ENCODE measurements at places on chromosomes 16 and 17. TPM values are rescaled to one million over a fixed set of nuclear protein-coding genes. Genes with fewer than 3 reads are reported as not detected.

TGFB1I1 gene
- 14.9 TPM for total RNA-seq

C17orf78 gene
- total RNA-seq, result not detected

CTRB2 gene
- not detected for total RNA-seq

COL1A1 gene
- total RNA-seq, result 2.5 TPM

DNA sequence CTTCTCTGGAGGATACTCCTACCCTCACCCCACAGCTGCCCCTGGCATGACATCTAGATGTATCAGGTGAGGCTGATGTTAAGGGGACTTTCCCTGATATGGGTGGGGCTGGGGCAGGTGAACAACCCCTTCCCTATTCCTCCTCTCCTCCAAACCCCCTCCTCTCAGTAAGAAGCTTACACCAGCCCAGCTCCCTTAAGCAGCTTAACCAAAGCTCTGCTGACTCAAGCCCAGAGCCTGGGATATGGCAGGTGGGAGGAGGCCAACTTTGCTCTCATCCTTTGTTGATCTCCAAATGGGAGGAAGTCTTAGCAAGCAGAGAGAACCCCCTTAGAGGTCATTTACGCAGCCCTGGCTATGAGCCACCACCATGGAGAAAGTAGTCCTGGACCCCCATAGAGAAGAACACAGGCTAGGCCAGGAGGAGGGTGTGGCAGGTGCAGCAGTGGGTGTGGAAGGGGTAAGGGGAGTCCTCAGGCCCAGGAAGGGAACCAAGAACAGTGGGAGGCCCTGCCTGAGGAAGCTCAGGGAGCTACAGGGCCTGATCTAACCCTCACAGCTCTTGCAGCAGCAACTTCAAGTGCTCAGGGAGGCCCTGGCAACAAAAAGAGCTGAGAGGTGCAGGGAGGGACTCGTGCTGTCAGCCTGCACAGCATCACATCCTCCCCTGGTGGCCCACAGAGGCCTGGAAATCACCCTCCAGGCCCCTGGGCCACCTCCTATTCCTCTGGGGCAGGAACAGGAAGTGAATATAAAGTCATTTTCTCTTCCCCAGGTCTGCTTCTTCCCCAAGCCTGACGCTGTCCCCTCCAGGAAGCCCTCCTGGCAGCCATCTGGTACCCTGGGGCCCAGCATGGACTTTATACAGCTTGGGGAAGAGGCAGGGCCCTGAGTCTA is 2.9 kb downstream of the UNC119 start:
- no peak for DNase-seq

- DNase-seq, result no peak
These were observed 197.6 kb downstream of the CDH13 start for GRCh38 chr16:82824408-82824807.

GRCh38 chr16:72554935-72555334 is 383.0 kb upstream of the PMFBP1 start:
- DNase-seq, result no peak

DNA sequence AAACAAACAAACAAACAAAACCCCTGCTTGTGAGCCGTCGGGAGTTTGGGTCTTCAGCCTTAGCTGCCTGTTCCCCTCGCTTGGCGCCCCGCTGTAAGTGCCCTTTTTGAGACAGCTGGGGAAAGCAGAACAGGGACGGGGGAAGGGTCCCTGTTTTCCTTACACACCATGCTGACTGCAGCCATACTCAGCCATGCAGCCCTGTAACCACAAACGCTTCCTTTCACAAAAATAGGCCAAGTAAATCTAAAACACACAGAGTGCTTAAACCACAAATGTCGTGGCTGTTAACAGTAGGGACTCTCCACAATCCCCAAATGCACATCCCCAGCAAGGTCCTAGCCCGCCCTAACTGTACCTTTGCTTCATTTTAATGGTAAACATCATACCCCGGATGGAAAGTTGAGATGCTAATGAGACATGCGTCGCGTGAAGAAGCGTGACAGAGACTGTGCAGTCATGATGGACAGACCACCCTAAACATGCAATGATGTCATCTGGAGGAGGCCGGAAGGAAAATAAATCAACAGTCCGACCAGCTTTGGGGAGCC is 129.9 kb downstream of the MGAT5B start:
- DNase-seq, result no peak

DNA sequence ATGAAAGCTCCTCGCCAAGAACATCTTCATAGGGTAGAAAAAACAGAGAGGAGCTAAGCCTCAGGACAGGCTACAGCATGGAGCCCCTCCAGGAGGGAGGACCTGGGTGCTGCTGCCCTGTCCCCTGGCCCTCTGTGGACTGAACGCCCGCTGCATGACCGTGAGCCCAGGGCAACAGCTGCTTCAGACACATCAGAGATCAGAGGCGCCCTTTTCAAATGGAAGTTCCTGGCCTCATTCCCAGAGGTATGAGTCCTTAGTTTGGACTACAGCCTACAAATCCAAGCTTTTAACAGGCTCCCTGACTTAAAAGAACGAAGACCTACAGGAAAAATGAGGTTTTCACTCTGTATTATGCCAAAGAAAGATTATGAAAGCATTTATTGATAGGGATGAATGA is 48.5 kb downstream of the ZNF18 start:
- no peak for DNase-seq

DNA sequence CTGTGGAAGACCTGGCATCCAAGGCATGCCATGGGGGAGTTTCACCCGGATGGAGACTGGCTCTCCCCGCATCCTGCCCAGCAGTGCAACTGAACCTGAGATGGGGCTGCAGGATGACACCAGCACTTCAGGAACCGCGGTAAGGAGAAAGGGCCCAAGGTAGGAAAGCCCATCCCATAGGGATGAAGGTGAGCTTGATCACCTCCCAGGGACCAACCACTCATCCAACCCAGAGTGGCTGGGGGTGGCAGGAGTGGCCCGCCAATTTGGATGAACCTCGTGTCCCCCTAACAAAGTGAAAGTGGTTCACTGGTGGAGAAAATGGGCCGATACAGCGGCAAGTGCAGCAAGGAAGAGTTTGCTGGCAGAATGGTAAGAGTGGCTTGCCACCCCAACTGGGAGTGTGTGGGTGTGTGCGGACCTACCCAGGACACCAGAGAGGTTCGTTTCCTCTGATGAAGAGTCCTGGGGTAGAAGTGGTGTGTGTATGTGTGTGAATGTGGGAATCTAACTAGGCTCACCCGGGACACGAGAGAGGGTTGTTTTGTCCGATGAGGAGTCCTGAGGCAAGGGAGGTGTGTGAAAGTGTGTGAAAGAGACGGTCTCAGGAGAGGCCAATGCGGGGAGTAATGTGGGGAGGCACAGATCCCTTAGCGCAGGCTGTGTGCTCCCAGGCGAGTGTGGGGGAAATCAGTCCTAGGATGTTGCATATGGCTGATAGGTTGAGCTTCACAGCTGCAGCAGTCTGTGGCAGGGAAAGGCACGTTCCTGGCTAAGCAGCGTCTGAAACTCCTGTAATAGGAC is 22.6 kb downstream of the ACSM1 start:
- DNase-seq, result no peak

GRCh38 chr16:21628121-21628726 is 24.2 kb downstream of the IGSF6 start:
- DNase-seq, result no peak

DNA sequence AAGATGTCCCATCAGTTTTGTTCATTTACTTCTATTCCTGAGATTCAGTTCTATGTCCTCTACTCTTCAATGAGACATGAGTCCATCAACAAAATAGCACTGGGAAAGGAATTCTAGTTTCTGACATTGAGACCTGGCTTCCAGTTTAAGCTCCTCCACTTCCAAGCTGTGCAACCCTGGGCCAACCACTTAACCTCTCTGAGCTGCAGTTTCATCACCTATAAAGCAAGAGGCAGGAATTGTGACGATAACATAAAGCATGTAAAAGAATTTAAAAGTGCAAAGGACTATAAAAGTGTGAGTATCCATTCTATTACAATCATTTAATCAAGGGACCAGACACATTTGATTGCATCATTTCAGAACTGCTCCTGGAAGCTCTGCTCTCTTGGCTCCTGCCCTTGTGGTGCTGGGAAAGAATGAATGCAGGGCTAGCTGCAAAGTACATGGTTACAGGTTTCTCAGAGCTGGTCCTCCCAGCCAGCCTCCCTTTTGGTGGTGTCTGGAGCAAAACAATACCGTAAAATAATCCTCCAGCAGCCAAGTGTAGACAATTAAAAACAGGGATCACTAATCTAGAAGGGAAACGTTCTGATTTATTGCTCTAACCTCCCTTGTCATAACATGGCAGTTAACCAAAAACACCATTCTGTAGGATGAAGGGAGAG is 113.9 kb downstream of the VPS53 start:
- no peak for DNase-seq

DNA sequence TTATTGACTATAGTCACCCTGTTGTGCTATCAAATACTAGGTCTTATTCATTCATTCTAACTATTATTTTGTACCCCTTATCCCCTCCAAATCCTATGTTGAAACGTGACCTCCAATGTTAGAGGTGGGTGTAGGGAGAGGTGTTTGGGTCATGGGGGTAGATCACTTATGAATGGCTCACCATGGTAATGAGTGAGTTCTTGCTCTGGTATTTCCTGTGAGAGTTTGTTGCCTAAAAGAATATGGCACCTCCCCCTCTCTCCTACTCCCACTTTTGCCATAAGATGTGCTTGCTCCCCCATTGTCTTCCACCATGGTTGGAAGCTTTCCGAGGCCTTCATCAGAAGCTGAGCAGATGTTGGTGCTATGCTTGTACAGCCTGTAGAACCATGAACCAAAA is 59.3 kb upstream of the BRD7 start:
- DNase-seq, result no peak

GRCh38 chr17:606508-607250 is 108.0 kb downstream of the VPS53 start:
- no peak for DNase-seq

- peak; percentile 23 for DNase-seq
These were observed 45.9 kb downstream of the SOCS3 start for GRCh38 chr17:78313735-78314648.

DNA sequence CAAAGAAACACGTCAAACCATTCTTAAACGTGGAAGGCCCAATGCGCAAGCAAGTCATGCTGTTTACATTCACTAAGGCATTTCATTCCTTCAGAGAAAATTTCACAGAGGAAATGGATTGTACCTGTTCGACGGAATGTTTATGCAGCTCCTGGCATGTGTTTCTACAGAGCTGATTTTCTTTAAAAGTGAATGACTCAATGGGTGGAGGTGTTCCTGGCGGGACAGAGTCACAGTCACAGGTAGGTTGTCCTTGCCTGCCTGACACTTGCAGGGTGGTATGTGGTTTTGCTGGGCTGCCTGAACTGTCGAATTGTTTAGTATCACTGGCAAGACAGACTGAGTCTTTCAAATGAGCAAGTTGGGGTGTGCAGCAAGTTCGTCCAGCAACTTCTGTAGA is 11.6 kb downstream of the PALB2 start:
- no peak for DNase-seq

DNA sequence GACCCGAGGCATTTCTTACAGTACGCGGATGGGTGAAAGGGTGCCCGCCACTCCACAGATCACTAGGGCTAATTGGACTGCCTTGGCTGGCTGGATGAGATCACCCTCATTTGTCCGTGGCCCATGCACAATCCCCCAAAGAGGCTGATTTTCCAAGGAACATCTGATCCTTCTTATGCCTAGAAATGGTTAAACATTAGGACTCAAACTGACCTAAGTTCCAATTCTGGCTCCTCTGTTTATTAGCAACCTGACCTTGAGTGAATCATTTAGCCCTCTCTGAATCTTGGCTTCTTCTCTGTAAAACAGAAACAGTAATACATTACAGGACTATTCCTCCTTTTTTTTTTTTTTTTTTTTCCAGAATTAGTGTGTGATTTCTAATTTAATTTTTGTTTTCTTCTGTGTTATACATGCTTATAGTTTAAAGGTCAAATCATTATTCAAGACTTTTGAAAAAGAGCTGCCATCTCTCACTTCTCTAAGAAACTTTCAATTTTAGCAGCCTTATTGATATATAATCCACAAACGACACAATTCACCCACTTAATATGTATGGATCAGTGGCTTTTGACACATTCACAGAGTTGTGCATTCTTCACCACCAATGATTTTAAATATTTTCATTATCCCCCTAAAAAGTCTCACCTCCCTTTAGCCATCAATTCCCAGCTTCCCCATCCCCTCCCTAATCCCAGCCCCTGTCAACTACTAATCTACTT is 45.4 kb upstream of the TMEM132E start:
- no peak for DNase-seq

GRCh38 chr17:30716461-30717290 is 107.8 kb downstream of the CRLF3 start:
- no peak for DNase-seq

DNA sequence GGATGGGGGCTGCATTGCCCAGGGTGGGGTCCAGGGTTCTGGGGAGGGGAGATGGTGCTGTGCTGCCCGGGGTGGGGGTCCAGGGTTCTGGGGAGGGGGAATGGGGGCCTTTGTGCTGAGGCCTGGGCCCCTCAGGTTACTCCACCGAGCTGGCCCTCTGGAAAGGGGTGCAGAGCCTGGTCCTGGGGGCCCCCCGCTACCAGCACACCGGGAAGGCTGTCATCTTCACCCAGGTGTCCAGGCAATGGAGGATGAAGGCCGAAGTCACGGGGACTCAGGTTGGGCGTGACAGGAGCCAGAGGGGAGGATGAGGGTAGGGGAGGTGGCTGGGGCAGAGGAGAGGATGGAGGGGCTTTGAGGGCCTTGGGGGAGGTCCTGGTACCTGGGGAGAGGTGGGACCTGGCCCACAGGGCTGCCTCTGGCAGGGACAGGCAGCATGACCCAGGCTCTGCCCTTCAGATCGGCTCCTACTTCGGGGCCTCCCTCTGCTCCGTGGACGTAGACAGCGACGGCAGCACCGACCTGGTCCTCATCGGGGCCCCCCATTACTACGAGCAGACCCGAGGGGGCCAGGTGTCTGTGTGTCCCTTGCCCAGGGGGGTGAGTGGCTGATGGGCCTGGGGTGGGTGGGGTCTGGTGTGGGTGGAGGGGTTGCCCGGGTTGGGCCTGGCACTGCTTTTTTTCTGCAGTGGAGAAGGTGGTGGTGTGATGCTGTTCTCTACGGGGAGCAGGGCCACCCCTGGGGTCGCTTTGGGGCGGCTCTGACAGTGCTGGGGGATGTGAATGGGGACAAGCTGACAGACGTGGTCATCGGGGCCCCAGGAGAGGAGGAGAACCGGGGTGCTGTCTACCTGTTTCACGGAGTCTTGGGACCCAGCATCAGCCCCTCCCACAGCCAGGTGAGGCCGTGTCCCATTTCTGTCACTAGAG is 7.8 kb downstream of the ITGAX start:
- no peak for DNase-seq

DNA sequence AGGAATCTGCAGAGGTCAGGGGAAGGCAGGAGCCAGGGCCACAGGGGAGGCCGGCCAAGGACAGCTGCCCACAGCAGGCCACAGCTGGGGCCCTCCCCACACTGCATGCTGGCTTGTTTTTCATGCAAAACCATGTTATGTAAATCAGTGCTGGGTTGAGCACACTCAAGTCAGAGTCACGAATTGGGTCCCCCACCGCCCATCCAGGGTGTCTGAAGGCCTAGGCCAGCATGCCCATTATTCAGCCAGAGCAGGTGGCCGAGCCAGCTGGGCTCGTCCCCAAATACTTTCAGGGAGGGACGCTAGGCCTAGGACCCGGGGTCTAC is 51.2 kb upstream of the TOB1 start:
- DNase-seq, result peak; percentile 65

DNA sequence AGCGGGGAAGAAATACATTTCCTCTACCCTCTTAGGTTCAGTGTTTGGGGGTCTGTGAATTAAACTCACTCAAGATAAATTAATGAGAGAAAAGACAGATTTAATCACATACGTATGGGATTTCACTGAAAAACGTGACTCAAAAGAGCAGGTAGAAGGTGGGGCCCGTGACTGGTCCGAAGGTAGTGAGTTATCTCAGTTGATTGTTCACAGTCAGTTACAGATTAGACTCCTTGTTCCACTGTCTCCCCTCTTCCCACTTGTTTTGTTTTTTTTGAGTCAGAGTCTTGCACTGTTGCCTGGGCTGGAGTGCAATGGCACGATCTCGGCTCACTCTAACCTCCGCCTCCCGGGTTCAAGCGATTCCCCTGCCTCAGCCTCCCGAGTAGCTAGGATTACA is 301.2 kb downstream of the SEC14L1 start:
- no peak for DNase-seq

Measured in dorsolateral prefrontal cortex (tissue), 122 donors.